ENCODE measurements at places on chromosomes 6 and 20.

- no peak for DNase-seq
Observed at GRCh38 chr6:82249381-82250253, 2.1 kb upstream of the IBTK start.

- DNase-seq: no peak
Observed at GRCh38 chr6:151216804-151217203, 23.0 kb upstream of the AKAP12 start.

- DNase-seq: no peak
Observed at GRCh38 chr6:160393891-160394653, 45.9 kb downstream of the SLC22A3 start.

- DNase-seq: no peak
Observed at GRCh38 chr6:38837101-38837500, 122.0 kb downstream of the DNAH8 start.

GRCh38 chr6:169808608-169808967 lies 57.2 kb downstream of the ERMARD start:
- DNase-seq: no peak

- DNase-seq: no peak
Observed at GRCh38 chr6:7073082-7073820, 34.5 kb upstream of the RREB1 start.

- no peak for DNase-seq
Observed at GRCh38 chr6:1622220-1622850, 12.6 kb downstream of the FOXC1 start.

DNA sequence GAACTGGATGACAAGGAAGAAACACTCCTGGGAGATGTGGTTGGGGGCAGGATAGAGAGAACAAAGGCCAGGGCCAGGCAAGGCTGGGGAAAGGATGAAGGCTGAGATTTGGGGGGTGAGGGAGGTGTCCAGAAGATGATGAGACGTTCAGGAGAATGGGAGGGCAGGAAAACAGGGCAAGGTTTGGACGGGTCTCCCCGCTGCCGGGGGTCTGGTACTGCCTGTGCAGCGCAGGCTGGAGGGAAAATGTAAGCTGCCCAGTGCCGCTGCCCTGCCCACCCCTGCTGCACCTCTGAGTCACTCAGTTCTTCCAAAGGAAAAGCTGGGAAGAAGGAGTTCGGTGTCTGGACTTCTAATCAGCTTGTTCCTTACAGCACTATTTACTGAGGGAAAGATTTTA lies 130.9 kb downstream of the DTNBP1 start:
- no peak for DNase-seq

DNA sequence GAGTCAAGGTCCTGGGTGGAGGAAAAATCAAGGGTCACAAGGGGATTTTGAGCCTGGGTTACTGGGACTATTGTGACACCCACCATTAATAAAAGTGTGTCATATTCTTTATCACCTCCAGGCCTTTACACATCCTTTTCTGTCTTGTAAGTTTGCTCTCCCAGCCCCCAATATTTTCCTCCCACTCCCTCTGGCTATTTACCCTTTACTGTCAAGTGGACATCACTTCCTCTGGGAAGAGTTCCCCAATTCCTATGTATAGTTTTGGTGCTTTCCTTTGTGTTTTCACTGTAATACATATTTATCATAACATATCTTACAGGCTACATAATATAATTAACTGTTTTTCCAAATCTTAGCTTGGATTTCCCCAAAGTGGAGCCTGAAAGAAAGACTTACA lies 36.3 kb downstream of the MARCKS start:
- DNase-seq: no peak

DNA sequence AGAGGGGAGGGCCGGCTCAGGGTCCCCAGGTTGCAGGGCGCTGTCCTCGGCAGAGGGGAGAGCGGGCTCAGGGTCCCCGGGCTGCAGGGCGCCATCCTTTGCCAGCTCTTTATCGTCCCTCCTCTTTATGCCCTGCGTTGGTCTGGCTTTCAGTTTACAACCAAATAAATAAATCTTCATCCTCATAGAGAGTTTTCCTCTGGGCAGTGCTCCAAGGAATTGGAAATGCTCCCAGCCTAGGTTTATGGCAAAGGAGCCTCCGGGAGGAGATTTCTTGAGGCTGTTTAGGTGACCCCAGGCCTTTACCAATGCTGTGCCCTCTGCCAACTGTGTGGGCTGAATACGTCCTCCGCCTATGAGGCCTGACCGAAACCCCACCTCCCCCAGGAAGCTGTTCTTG lies 60.2 kb downstream of the CHMP4B start:
- no peak for DNase-seq

DNA sequence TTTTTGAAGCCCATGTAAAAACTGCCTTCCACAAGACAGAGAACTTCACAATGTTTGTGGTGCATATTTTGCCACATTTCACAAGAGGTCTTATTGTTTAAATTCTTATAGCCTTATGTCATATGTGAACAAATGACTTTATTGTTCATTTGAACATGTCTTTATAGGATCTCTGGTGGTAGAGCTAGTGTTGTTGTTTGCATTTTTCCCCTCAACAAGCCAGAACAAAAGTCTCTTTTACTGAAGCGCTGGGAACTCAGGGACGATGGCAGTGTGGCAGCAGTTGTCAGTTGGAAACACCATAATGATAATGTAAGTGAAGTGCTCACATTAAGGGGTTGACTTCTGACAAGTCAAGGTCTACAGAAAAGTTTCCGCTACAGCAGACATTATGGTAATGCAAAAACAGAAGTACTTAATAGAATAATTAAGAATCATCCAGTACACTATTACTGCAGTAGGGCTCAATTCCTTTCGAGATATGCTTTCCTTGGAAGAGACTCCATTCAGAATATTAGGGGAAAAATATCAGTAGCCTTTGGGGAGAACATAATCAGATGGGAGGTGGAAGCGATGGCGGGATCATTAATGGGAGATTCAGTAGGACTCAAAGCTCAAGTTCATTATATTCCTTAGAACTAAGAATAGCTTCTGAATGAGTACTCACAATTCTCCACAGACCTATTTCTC lies 180.0 kb downstream of the GJA10 start:
- DNase-seq: no peak

DNA sequence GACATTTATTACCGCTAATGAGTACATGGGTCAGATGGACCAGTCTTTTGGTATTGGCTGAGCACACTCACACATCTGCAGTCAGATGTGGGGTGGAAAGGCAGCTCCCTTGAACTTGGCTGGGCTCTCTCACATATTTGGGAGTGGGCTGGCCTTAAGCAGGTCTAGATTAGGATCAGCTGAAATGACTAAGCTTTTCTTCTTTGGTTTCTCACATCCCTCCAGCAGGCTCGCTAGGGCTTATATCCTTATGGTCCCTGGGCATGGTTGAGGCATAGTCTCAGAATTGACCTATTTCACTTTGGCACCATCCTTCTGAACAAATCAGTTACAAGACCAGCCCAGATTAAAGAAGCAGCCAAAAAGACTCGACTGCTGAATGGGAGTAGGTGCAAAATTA lies 14.4 kb upstream of the PLCB1 start:
- DNase-seq: no peak

DNA sequence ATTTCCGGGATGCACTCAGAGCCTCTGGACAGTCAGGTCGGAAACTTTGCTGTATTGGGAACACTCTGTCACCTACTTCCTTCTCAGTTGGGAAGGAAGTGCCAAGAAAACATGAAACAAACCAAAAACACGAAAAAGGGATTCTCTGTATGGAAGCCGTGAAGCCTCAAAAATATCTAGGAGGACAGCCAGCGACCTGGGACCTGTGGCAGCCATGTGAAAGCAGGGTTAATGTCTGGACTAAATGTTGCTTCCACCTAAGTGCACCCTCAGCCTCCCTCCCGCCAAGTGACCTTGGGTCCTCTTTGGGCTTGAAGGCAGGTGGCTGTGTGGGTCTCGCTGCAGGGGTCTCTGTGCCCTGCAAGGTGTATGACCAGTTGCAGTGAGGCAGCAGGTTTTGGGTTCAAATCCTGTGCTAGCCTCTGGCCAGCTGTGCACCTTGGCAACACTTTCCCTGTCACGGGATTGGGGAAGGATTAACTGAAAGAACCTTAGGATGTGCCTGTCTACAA lies 851 bp downstream of the MAVS start:
- no peak for DNase-seq

DNA sequence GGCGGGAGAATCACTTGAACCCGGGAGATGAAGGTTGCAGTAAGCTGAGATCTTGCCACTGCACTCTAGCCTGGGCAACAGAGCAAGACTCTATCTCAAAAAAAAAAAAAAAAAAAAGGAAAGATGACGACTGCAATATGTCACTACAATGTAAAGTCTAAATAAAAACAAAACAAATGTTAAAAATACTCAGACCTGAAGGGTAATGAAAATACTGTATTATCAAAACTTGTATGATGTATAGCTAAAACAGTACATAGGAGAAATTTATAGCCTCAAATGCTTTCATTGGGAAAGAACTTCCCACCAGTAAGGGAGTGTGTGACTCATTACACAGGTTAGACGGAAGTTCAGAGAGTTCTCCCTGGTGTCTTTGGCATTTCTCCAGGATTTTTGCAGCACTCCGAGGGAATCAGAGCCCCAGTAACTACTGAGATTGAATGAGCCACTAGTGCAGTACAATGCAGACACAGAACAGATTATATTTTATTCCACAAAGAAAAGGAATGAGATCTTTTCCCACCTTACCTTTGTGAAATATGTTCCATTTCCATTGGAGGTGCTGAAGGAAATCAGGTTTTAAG lies 12.5 kb upstream of the RALGAPB start:
- no peak for DNase-seq

GRCh38 chr20:43969501-43970182 lies 55.0 kb downstream of the TOX2 start:
- DNase-seq: no peak

- no peak for DNase-seq
Observed at GRCh38 chr20:60812561-60812960, 439.5 kb upstream of the CDH4 start.

DNA sequence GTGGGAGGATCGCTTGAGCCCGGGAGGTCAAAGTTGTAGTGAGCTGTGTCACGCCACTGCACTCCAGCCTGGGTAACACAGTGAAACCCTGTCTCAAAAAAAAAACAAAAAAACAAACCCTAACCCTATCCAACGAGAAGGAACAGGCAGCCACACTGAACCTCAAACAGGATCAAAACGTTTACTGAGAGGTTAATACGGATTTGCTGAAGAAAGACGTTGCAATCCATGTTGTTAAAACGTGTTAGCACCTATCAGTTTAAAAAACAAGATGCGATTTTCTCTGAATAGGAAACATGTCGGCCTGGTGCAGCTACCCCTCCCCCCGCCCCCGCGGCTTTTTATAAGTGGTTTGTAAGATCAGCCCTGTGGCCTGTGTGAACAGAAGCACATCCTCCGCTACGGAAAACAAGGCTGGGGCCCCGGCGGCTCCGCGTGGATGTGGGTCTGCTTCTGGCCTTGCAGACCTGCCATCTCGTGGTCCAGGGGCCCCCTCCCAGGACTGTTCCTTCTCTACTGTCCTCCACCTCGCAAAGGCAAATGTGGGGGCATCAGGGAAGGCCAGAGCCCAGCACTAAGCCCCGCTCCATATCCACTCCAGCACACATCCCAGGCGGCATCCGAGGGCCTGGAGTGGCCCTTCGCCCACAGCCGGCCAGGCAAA lies 11.4 kb downstream of the SLC2A4RG start:
- no peak for DNase-seq

DNA sequence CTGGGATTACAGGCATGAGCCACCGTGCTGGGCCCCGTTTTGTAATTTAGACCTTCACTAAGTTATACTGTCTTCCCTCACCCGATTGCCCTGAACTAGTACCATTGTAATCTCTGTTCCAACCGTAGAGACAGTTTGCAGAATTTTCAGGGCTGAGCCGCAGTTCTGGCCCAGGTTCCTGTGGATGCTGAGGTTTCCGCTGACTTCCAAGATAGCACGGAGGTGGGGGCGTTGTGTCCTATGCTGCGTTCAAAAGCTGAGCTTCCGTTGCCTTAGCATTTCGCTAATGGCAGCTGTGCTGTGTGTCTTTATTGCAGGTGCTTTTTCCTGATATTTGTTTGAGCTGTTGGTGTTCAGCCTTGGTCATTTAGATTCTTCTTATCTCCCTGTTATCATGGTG lies 137.0 kb downstream of the SOX4 start:
- DNase-seq: no peak

GRCh38 chr6:121816906-121817540 lies 381.6 kb downstream of the GJA1 start:
- DNase-seq: no peak

DNA sequence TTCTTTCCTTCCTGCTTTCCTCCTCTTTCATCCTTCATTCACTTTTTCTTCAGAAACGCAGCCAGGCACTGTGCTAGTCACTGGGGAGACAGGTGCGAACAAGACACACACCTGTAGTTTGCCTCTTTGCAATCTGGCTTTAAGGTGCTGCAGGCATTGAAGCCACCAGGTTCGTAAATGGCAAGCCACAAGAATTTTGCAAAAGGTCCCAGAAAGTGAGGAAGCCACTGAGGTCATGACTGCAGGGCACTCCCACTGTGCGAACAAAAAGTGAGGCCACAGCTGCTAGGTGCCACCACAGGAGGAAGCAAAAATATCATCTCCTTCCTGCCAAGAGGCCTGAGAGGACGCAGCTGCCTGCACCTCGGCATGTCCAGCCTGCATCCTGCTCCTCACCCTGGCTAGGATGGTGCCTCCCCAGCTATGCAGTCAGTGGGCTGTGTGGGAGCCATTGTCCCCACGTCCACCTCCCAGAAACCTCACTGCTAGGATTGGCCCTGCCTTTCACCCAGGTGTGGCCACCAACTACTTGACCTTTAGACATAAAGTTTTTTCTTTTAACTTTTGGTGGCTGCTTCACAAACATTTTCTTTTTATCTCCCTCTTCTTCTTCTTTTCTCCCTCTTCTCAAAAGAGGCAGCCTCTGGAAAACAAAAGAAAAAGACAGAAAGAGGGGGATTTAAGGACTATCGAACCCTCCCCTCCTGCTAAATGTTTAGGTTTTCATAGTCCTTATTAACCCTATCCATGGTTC lies 230.8 kb downstream of the BCAS1 start:
- no peak for DNase-seq

- DNase-seq: no peak
Observed at GRCh38 chr6:108689272-108690161, 128.8 kb downstream of the FOXO3 start.

- no peak for DNase-seq
Observed at GRCh38 chr20:62517901-62518610, 42.3 kb upstream of the GATA5 start.

- DNase-seq: no peak
Observed at GRCh38 chr6:119966484-119966883, 616.9 kb upstream of the MAN1A1 start.

DNA sequence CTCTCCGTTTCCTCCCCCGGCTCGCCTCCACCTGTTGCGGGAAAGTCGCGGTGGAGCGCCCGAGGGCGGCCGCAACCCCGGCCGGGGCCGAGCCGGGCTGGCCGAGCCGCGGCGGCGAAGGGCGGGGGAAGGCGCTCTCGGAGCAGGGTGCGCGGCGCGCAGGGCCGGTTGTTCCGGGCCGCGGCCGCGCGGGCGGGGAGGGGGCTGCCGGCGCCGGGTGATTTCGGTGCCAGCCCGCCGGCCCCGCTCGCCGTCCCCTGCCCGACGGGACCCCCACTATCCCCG lies 235 bp downstream of the MAP7 start:
- no peak for DNase-seq

DNA sequence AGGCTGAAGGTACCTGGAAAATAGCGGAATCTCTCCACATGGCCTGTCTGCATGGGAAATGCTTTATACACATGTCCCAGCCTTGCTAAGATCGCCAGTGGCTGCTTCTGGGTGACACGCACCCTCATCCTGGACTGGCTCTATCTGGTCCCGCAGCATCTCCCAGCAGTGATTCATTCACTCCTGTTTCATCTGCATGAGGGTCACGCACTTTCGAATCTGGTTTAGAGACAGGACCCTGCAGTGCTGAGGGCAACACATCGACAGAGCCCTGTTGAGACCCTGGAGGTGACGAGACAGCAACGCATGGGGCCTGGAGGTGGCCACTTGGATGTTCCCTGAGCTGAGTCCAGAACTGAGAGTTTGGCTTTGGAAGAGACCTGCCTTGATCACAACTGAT lies 136.5 kb downstream of the SMOC2 start:
- no peak for DNase-seq
